Foreskin keratinocyte (primary cell): ENCODE measurements at places on chromosomes 7 and 10. TPM values are rescaled to one million over a fixed set of nuclear protein-coding genes. Genes with fewer than 3 reads are reported as not detected.

DNA sequence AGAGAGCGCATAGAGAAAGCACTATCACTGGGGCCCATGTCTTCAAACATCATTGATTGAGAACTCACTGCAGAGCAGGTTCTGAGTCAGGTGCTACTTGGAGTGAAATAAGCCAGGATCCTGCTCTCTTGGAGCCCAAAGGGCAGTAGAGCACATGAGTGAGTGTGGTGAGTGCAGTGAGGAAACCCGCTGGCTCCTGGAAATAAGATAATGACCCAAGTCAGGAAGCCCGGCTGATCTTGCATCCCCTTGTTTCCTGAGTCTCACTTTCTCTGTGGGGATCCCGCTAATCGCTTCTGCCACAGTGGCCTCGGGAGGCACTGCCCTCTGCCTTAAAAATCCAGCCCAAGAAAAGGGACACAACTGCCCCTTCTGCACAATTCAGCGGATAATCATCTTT is 7.1 kb upstream of the FAM107B start:
- DNase-seq, result no peak

DNA sequence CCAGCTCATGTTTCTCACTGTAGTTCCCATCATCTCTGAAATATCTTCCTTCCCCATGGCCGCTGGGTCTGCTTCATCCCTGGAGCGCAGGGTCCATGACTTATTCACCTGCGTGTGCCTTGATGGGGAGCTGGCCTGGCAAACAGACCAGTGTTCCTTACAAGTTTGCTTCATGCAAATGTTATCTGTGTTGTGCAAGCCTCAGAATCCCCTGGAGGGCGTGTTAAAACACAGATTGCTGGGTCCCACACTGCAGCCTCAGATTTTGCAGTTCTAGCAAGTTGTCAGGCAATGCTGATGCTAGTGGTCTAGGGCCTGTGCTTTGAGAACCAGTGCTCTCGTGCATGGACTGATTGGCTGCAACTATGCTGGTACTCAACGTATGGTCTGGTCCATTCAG is 7.2 kb upstream of the DMBT1 start:
- no peak for DNase-seq

- no peak for DNase-seq
Measured at GRCh38 chr7:121714559-121715303, 158.2 kb upstream of the PTPRZ1 start.

GRCh38 chr10:12264204-12264940 is 68.4 kb downstream of the CDC123 start:
- DNase-seq, result peak; percentile 35

GRCh38 chr7:136912339-136912738 is 43.9 kb downstream of the CHRM2 start:
- DNase-seq, result no peak

GRCh38 chr10:6279540-6280267 is 77.0 kb downstream of the PFKFB3 start:
- DNase-seq, result no peak

DNA sequence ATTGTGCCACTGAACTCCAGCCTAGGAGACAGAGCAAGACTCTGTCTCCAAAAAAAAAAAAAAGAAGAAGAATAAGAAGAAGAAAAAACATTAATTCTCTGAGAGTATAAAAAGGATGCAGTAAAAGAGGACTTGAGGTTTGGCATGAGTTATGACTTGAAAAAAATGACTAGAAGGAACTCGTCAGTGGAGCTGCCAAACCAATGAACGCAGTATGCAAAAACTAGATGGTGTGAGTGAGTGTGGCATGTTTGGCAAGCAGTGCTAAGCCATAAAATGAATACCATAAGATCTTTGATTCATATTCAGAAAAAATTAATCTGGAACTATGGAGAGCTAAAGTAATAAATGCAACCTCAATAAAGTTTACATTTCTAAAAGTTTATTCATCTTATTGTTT is 68.6 kb upstream of the MEOX2 start:
- DNase-seq, result peak; percentile 63

DNA sequence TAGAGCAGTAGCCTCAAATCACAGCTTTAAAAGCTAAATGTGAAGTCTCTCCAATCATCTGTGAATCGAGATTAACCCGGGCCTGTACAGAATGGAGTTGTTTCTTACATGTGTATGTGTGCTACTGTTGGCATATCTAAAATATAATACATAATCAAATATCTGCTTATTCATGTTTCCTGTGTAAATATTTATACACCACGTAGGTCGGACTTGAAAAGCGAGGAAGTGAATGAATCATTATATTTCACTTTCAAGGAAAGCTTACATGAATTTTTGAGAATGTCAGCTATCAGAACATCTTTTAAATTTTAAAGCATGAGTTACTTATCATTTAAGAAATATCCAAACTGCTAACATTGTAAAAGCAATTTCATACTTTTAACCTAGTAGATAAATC is 233.3 kb downstream of the SLC25A13 start:
- peak; percentile 25 for DNase-seq

DNA sequence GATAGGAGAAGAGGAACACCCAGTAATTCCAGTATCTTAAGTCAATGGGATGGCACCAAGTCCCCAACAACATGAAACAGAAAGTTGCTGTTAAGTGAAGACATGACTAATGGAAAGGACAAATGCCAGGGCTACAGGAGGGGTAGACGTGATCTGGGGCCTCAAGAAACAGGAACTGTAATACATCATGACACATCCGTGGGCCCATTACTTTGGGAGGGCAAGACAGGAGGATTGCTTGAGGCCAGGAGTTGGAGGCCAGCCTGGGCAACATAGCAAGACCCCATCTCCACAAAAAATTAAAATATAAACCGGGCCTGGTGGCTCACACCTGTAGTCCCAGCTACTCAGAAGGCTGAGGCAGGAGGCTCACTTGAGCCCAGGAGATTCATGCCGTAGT is 408.6 kb upstream of the PRKCQ start:
- DNase-seq, result no peak

DNA sequence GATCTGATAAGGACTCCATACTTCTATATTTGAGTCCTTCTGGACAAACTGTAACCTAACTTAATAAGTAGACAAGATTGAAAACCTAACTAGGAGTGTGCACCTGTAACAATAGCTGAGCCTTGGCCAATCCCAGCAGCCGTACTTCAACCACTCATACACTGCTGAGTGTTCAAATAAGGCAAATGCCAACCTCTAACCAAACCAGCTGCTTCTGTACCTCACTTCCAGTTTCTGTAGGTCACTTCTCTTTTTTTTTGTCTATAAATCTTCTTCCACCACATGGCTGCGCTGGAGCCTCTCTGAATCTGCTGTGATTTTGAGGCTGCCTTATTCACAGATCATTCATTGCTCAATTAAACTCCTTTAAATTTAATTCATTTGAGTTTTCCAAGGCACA is 753.2 kb downstream of the DNAJB9 start:
- DNase-seq, result no peak

ARF5 gene
- 318 and 322 TPM in 2 replicates for polyA plus RNA-seq

CUX1 gene
- polyA plus RNA-seq, result 17.5 and 20.7 TPM in 2 replicates

BAIAP2L1 gene
- 29.5 and 34.8 TPM in 2 replicates for polyA plus RNA-seq

HYAL4 gene
- polyA plus RNA-seq, result 0.10 TPM in 1 of 2 replicates, not detected in the other

CARD11 gene
- polyA plus RNA-seq, result 12.5 and 14.6 TPM in 2 replicates

CYP3A4 gene
- polyA plus RNA-seq, result not detected in 2 replicates
